Activated CD4-positive, CD25-positive, alpha-beta regulatory T cell treated with anti-CD3 and anti-CD28 coated beads, Interleukin-2, amount 50 U/mL, for 24 hours (primary cell): ENCODE measurements at places on chromosomes 1 and 21.

- peak; percentile 98 for ATAC-seq
Measured at GRCh38 chr21:45615145-45615711, 28.3 kb upstream of the PCBP3 start.

- no peak for ATAC-seq
Measured at GRCh38 chr1:100924212-100924611, 28.3 kb downstream of the SLC30A7 start.

- ATAC-seq, result no peak
Measured at GRCh38 chr1:184005506-184005905, 32.0 kb downstream of the COLGALT2 start.

DNA sequence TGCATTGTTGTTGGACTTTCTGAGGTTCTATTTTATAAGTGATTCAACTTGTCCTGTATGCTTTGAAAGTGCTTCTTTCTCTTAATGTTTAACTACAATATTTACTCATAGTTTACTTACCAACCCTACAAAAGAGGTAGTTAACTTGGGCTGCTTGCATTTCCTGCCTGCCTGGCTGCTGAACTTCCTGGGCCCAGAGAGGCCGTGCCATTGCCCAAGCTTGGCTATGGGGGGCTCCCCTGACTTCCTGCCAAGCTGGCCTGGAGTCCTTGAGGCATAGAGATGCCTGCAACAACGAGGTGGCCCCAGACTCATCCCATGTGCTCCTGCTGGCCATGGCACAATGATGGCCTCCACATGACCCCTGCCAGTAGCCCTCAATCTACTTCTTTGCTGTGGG, 361.6 kb upstream of the PLD5 start:
- ATAC-seq, result no peak

DNA sequence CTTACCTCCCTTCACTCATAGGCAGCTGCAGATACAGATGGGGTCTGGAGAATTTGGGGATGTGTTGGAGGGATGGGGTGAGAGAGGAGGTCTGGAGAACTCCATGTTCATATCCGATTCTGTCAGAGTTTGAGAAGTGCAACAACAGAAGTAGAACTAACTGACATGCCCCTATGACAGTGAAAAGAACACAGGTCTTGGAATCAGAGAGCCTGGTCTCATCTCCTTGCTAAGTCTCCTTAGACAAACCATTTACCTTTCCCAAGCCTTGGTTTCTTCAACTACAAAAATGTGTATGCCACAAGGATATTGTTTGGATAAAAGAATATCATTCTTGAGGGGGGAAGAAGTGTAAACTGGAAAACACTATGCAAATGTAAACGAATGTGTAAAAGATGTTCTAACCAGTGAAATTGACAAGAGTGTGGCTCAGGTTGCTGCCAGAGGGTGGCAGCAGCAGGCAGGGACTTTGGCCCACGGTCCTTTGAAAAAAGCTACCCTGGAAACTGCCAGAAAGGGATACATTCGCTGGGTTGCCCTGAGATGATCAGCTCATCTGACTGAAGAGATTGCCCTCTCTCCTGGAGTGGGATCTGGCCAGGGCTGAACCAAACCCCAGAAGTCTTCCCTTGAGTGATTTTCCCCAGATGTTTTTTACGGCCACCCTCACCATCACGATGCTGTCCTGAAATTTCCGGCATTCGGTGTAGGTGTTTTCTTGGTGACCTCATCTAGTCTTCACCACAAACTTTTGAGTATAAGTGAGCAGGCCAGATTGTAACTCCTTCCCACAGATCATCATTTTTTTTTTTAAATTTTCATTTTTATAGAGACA, 17.0 kb upstream of the CD2 start:
- peak; percentile 60 for ATAC-seq
